ENCODE measurements at places on chromosomes 11 and 22.

DNA sequence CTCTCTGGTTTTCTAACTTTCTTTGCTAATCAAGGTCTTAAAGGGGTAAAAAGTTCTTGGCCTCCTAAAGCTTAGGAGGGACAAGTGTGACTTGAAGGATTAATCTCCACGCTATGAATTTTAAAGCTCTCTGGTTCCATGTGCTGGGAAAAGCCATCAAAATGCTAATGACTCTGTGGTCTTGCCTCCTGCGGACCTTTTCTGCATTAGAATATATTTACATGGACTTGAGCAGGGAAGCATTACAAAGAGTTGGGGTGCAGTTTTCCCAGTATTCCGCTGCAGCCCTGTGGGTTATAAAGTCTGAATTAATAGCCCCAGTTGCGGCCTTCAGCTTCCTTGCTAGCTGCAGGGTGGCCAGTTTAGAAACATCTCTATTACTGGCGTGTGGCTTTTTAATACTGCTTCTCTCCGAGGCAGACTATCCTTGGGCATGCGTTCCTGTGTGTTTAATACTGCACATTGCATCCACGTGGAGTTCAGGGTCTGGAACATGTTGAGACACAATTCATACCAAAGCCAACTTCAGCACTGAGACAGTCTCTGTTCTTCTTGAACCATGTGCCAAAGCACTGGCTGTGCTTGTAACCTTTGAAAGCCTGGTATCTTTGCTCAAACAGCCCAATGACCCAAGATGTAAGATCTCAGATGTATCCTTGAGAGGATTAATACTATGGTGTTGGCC is 27.3 kb downstream of the TSPAN18 start:
- no peak for DNase-seq

- DNase-seq = no peak
Measured at GRCh38 chr11:11215058-11215815, 137.8 kb downstream of the CSNK2A3 start.

DNA sequence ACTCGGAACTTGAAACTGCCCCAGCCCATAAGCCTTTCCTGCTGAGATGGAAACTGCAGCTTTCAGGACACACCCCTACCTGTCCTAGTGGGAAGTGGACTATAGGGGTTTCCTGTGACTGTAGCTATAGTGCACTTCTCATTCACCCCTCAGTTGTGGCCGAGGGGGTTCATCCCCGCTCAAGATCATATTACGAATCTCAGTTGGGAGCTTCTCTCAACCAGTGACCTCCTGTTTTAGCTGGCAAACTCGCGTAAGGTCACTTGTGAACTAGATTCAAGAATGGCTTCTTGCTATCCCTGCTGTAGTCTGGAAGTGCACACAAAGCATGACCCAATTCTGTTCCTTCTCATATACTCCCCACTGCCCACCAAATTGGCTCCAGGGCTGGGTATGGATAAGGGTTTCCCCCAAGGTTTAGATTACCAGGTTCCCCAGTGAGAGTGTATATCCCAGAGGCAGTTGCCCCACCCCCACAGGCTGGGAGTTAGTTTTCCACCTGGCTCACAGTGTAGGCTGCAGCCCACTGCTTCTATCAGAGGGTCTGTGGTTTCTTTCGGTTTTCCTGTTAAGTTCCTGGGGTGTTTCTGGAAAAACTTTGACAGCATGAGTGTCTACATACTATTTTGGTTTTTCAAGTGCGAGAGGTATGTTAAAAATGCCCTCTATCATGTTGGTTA is 812.9 kb downstream of the JRKL start:
- no peak for DNase-seq

- no peak for DNase-seq
Measured at GRCh38 chr22:36107436-36107835, 53.1 kb downstream of the APOL3 start.

DNA sequence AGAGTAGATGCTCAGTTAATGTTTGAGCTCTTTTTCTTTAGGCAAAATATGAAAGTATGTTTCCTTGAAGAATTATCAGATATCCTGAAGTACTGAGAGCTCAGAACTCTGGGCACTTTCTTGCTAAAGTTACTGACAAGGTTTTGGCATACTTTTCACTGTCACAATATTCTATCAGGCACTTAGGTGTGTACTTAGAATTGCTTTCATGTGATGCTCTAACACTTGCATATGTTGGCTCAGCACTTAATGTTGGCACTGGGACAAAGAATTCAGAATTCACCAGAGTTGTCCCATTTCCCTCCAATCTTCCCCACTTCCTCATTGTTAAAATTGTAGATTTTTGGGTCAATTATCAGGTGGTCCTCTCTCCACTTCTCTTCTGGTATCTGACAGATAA is 5.0 kb downstream of the MMP20 start:
- no peak for DNase-seq

Measured in activated T-cell treated with anti-CD3 and anti-CD28 coated beads, Interleukin-2, amount 50 U/mL, for 1 hour (primary cell).